ENCODE measurements at places on chromosomes 12 and 14.

DNA sequence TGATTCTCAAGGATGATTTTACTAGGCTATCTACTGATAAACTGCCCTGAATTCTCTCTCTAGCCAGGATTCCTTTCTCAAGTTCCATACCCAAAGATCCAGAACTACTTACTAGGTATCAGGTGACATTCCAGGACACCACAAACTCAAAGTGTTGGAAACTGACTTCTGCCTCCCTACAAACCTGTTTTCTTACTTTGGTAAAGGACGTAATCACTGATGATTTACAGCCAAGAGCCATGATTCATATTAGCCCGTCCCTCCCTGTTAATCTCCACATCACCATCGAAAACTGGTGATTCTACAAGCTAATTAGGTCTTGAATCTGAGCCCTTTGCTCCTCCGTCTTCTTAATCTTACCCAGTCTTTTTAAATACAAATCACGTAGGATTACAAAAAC lies 1.0 kb upstream of the ATG14 start:
- DNase-seq, result no peak

DNA sequence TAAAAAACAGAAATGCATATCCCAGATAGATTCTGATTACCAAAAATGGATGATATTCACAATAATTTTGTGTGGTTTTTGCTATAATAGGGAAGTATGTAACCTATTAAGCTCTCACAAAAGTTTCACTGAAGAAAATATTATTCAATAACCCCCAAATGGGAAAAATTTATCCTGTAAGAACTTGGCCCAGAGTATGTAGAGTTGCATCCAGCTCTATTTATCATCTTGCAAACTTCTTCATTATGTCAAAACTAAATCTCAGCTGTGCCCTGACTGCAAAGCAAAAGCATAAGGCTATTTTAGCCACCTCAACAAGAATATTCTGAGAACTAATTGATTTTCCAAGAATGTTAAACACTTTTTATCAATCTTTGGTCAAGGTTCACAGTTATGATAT lies 199.2 kb downstream of the PAX9 start:
- DNase-seq, result no peak

DNA sequence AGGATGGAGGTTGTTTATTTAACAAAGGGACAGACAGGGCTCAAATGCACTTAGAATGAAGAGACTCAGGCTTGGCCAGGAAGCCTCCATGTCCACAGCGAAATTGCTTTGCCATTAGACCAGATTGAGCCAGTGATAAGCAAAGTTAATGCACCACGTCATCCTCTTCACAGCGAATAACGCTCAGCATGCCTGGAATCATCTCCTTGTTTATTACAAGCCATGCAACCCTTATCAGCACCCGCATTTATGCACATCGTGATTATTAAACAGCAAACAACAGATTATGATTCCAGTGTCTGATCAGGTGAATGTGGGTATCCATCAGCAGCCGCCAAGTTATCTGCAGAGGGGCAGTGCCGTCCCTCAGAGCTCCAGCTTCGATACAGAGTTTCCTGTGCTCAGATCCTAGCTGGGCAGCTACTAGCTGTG lies 175.0 kb upstream of the TMEM132C start:
- DNase-seq, result no peak

GRCh38 chr14:58501214-58501816 lies 73.8 kb downstream of the KIAA0586 start:
- peak; percentile 62 for DNase-seq

DNA sequence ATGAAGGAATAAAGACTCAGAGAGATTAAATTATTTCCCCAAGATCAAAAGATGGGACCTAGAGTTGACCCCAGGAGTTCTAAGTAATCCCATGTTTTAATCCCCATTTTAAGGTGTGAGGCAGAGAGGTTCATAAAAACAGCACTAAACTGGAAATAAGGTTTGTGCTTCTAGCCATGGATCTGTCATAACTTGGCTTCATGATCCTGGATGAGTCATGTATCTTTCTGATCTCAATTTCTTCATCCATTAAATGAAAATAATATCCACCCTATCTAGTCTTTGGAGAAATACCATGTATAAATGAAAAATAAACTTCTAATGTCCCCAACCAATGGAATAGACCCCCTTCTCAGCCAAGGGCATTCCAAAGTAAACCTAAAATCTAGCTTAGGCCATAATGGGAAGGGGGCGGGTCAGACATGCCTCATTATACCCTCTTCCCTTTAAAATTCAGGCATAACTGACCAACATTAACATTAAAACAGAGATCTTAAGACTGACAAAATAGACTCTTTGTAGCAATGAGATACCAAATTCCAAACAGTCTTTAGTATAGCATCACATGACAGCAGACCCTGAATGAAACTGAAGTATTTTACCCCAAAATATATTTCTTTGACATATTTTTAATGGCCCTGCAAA lies 47.8 kb downstream of the SLC41A2 start:
- DNase-seq, result peak; percentile 18

- DNase-seq, result no peak
These were observed 535.8 kb downstream of the FUT8 start for GRCh38 chr14:65948302-65948701.

GRCh38 chr14:104290756-104291122 lies 152.4 kb downstream of the KIF26A start:
- no peak for DNase-seq

Data from EL (cell line).